Spleen (tissue), 13 donors: ENCODE measurements at places on chromosomes 4 and X.
A peak's percentile ranks its signal among the peaks of the same experiment; 100 is the strongest.

- H3K27me3 ChIP-seq = no peaks in the 10 kb centered on the region
- no peaks in the 10 kb centered on the region for H3K36me3 ChIP-seq
- H3K27ac ChIP-seq = no peak overlapping the region
- no peaks in the 10 kb centered on the region for H3K4me1 ChIP-seq
- H3K4me3 ChIP-seq = no peak overlapping the region
Observed at GRCh38 chrX:134669378-134670098, 11.3 kb upstream of the PLAC1 start.

GRCh38 chr4:98516042-98516440, 142.4 kb downstream of the TSPAN5 start:
- peaks cover 37% of the 10 kb centered on the region for H3K4me1 ChIP-seq
- DNase-seq = no peak
- H3K36me3 ChIP-seq = no peaks in the 10 kb centered on the region
- H3K4me3 ChIP-seq = no peak overlapping the region
- H3K27me3 ChIP-seq = no peaks in the 10 kb centered on the region

DNA sequence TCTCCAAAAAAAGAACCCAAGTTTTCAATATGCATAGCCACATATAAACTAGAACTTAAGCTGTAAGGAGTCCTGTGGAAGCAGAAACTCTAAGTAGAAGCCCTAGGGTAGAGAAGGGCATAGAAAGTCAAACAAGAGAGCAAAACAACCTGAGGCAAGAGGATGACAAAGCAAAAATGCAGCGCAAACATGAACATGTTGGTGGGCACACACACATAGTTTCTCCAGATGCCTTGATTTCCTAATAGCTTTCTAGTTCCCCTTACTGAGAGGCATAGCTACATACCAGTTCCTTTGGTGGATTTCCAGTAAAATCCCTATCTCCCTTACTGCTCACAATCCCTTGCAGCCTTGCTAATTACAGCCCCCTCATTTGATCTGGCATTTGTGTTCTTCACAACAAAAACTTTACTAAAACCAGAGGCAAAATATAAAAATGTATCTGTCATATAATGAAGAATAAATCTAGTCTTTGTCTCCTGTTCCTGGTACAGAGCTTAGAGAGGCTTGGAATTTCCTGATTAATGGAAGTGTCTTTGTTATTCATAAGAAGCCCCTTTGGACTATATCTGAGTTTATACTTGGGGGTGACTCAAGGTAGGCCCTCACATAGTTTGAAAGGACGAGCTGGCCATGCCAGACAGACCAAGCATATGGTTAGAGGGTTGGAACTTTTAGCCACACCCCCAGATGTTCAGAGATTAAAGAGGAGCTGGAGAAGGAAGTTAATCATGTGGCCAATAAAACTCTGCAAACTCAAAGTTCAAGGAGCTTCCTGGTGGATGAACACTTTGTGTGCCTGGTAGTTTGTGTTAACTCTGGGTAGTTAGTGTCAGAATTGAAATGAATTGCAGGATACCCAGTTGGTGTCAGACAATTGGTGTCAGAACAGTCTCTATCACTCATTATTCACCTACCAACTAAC, 52.7 kb upstream of the ZCCHC13 start:
- DNase-seq = no peak
- peaks cover 5% of the 10 kb centered on the region for H3K4me1 ChIP-seq
- H3K27ac ChIP-seq = peak overlapping the region; percentile 72
- no peak overlapping the region for H3K4me3 ChIP-seq

GRCh38 chr4:87614292-87614890, 6.1 kb downstream of the DSPP start:
- DNase-seq = no peak
- H3K36me3 ChIP-seq = no peaks in the 10 kb centered on the region
- no peaks in the 10 kb centered on the region for H3K4me1 ChIP-seq
- H3K27ac ChIP-seq = no peak overlapping the region

DNA sequence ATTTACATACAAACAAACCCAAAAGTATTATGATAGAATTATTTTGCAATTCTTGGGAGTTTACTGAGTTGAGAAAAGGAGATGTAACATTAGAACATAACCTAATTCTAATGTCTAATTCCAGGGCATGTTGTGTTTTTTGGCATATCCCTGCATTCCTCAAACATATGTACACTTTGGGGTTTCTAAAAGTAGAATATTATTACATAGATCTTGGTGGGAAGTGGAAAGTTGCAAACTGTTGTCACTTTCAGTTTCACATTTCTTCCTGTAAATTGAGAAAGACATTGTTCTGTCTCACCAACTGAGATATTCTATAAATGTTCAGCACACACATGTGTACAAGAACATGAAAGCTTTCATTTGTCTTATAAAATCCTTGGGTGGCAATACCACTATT, 24.4 kb upstream of the GBA3 start:
- peak overlapping the region; percentile 8 for H3K27ac ChIP-seq
- no peaks in the 10 kb centered on the region for H3K27me3 ChIP-seq
- no peaks in the 10 kb centered on the region for H3K36me3 ChIP-seq

GRCh38 chr4:71259280-71259679, 79.5 kb upstream of the SLC4A4 start:
- H3K36me3 ChIP-seq = no peaks in the 10 kb centered on the region
- H3K4me3 ChIP-seq = no peak overlapping the region
- no peak overlapping the region for H3K27ac ChIP-seq

GRCh38 chr4:2217726-2218125, 24.2 kb downstream of the HAUS3 start:
- no peaks in the 10 kb centered on the region for H3K27me3 ChIP-seq
- peaks cover 7% of the 10 kb centered on the region for H3K4me1 ChIP-seq
- H3K27ac ChIP-seq = no peak overlapping the region
- DNase-seq = no peak

DNA sequence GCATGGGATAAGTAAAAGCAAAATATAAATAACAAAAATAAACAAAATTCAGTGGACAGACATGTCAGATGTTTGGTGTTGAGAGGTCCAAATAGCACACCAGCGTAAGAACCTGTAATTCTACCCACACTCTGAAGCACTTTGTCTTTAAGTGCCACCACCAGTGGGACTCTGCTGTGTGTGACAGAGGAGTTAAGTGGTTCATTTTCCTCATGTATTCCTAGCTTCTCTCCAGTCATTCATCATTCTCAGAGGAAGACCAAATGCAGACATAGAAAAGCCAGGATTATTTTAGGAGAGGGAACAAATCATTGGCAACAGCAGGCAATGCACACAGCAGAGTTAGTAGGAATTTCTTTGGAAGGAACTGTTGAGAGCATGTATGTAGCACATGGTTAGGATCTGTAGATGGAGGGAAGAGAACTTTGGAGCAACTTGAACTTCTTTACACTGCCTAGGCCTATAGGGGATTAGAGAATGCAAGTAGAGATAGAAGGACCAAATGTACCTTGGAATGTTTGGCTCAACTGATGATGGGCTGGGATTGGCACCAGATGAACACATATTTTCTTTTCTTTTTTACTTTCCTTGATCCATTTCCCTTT, 43.0 kb upstream of the ARHGAP24 start:
- H3K4me3 ChIP-seq = no peak overlapping the region
- H3K27me3 ChIP-seq = no peaks in the 10 kb centered on the region
- H3K27ac ChIP-seq = no peak overlapping the region
- H3K36me3 ChIP-seq = no peaks in the 10 kb centered on the region
- DNase-seq = no peak
- no peaks in the 10 kb centered on the region for H3K4me1 ChIP-seq

GRCh38 chrX:154057791-154058190, 38.1 kb upstream of the IRAK1 start:
- no peak for DNase-seq
- peaks cover 4% of the 10 kb centered on the region for H3K27me3 ChIP-seq
- no peaks in the 10 kb centered on the region for H3K36me3 ChIP-seq
- no peak overlapping the region for H3K4me3 ChIP-seq

- no peak for DNase-seq
- peak within 1 kb of the TSS; percentile 42 for H3K4me3 ChIP-seq
- peaks cover 7% of the 10 kb centered on the region for H3K27me3 ChIP-seq
- H3K4me1 ChIP-seq = peaks cover 19% of the 10 kb centered on the region
- no peaks in the 10 kb centered on the region for H3K36me3 ChIP-seq
Observed at GRCh38 chr4:47837908-47838294, at the start of gene CORIN. Gene CORIN, minus strand, starts transcription at chr4:47838067. Its CDS starts 118 bp downstream, at chr4:47837949.

DNA sequence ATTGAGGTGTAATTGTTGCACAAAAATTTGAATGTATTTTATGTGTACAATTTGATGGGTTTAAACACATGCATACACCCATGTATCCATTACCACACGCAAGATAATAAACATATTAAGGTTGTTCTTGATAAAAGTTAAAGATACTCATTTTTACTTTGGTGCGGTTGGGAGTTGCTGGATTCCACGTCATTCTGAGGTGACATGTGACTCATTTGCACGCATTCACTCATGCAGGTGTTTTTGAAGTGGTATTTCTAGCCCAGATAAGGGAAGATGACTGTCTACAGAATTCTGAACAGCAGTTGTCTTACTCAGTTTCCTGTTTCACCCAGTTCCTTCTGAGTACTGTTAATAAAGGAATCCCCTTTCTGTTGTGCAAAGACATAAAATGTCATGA, 142.0 kb downstream of the RTL3 start:
- H3K27me3 ChIP-seq = no peaks in the 10 kb centered on the region
- DNase-seq = no peak
- H3K27ac ChIP-seq = no peak overlapping the region
- H3K4me3 ChIP-seq = no peak overlapping the region
- no peaks in the 10 kb centered on the region for H3K4me1 ChIP-seq

- DNase-seq = no peak
- no peaks in the 10 kb centered on the region for H3K27me3 ChIP-seq
- H3K27ac ChIP-seq = no peak overlapping the region
Observed at GRCh38 chr4:53019485-53020382, 157.6 kb downstream of the RASL11B start.

GRCh38 chr4:8643441-8643840, 50.9 kb downstream of the CPZ start:
- no peaks in the 10 kb centered on the region for H3K27me3 ChIP-seq
- no peak overlapping the region for H3K27ac ChIP-seq
- H3K4me1 ChIP-seq = no peaks in the 10 kb centered on the region
- no peaks in the 10 kb centered on the region for H3K36me3 ChIP-seq
- DNase-seq = peak; percentile 39
- H3K4me3 ChIP-seq = no peak overlapping the region

- H3K27ac ChIP-seq = no peak overlapping the region
- no peaks in the 10 kb centered on the region for H3K27me3 ChIP-seq
- H3K36me3 ChIP-seq = no peaks in the 10 kb centered on the region
- peaks cover 8% of the 10 kb centered on the region for H3K4me1 ChIP-seq
- no peak overlapping the region for H3K4me3 ChIP-seq
- DNase-seq = no peak
Observed at GRCh38 chrX:12496343-12496742, 294.9 kb upstream of the PRPS2 start.

DNA sequence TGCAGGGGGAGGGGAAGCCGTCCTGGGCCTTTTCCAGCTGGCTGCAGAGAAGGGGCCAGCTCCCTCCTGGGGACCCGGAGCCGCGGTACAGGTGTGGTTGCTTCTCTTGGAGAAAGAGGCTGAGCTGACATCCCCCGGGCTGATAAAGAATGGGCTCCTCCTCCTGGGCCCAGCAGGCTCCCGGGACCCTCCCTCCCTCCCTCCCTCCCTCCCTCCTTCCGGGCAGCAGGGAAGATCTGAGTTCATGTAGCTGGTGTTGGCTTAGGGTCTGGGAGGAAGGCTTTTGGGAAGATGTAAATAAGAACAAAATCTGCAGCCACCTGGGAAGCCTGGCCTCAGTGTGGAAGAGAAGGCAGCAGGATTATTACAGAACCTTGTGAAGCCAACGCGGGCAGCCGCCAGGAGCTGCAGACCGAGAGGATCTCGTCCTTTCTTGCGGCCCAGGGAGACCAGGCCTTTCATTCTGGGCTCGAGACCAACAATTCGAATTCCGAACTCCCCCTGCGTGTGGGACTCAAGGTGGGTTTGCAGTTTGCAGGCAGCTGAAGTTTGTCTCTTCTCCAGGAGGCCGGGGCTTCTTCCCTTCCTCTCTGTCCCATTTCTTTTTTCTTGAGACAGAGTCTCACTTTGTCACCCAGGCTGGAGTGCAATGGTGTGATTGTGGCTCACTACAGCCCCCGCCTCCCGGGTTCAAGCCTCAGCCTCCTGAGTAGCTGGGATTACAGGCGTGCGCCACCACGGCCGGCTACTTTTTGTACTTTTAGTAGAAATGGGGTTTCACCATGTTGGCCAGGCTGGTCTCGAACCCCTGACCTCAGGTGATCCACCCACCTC, at the start of gene PLCXD1:
Gene PLCXD1 (plus strand): TSS at position 216 of the 834 bp plus-strand sequence. CDS start 2,807 bp downstream, outside the sequence.
- H3K27me3 ChIP-seq = peaks cover 3% of the 10 kb centered on the region
- H3K36me3 ChIP-seq = peaks cover 5% of the 10 kb centered on the region
- H3K4me3 ChIP-seq = peak within 1 kb of the TSS; percentile 16
- peaks cover 48% of the 10 kb centered on the region for H3K4me1 ChIP-seq
- peak within 1 kb of the TSS; percentile 38 for H3K27ac ChIP-seq
- DNase-seq = peak; percentile 76

DNA sequence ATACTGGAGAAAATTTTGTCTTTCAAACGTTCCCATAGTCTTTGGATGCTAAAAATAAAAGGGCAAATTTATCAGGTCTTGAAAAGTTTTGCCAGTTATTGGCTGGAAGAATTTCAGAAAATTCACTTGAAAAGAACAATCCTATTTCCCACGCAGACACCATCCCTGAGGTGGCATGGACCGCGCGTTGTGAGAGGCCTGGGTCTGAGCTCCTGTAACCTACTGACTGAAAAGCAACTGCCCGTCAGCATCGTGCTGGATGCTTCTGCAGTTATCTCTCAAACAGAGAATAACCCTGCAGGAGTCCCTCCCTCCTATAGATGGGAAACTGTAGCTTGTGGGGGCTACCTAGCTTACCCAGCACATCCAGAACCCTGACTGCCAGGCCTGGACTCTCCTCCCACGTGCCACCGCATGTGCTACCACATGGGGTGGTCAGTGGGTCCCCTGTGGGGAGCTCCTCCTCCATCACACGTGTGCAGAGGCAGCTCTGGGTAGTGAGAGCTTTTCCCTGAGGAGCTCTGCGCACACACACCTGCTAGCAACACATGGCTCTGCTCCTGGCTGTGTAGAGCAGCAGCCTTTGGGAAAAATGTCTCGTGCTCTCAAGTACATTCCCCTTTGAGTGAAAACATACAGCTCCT, 36.1 kb downstream of the NSG1 start:
- no peak for DNase-seq
- H3K36me3 ChIP-seq = peaks cover 67% of the 10 kb centered on the region
- no peaks in the 10 kb centered on the region for H3K4me1 ChIP-seq
- H3K4me3 ChIP-seq = no peak overlapping the region
- no peaks in the 10 kb centered on the region for H3K27me3 ChIP-seq

- H3K4me3 ChIP-seq = no peak overlapping the region
- no peak for DNase-seq
- H3K36me3 ChIP-seq = no peaks in the 10 kb centered on the region
- H3K27me3 ChIP-seq = no peaks in the 10 kb centered on the region
- H3K27ac ChIP-seq = no peak overlapping the region
- no peaks in the 10 kb centered on the region for H3K4me1 ChIP-seq
Observed at GRCh38 chrX:101745046-101745445, 85.4 kb upstream of the ARMCX2 start.
